Activated naive CD4-positive, alpha-beta T cell treated with anti-CD3 and anti-CD28 coated beads, Interleukin-2, amount 10 ng/mL, durations not matched to agents 5 hours and 36 hours (primary cell): ENCODE measurements at places on chromosomes 2 and 18. TPM values are rescaled to one million over a fixed set of nuclear protein-coding genes. Genes with fewer than 3 reads are reported as not detected.

The FAP gene
- not detected for total RNA-seq

The GAREM1 gene
- not detected for total RNA-seq

The SCG2 gene
- total RNA-seq, result not detected

The DUSP19 gene
- total RNA-seq, result 0.73 TPM

The NPPC gene
- not detected for total RNA-seq

The TAF4B gene
- total RNA-seq, result 10.4 TPM

The PLEK gene
- total RNA-seq, result 1.4 TPM

The KCMF1 gene
- total RNA-seq, result 82.3 TPM

The KCNF1 gene
- total RNA-seq, result not detected

The NPAS2 gene
- 9.7 TPM for total RNA-seq

The EIF2AK3 gene
- 24.0 TPM for total RNA-seq

The NPHP1 gene
- total RNA-seq, result not detected

The EPB41L3 gene
- total RNA-seq, result 4.7 TPM

The SIGLEC15 gene
- not detected for total RNA-seq

The ACVR1 gene
- total RNA-seq, result 42.0 TPM

The IL18RAP gene
- total RNA-seq, result 4.7 TPM

The MTX2 gene
- 12.4 TPM for total RNA-seq

The CRYBA2 gene
- total RNA-seq, result not detected

The TSHZ1 gene
- total RNA-seq, result 21.1 TPM

The VWA3B gene
- not detected for total RNA-seq

The GCFC2 gene
- total RNA-seq, result 21.5 TPM

The CYP27A1 gene
- not detected for total RNA-seq

The CCDC74A gene
- 3.8 TPM for total RNA-seq

The HTR2B gene
- not detected for total RNA-seq

The NYAP2 gene
- total RNA-seq, result not detected

The PLA2R1 gene
- not detected for total RNA-seq

The STK17B gene
- 379 TPM for total RNA-seq

The PMAIP1 gene
- 17.0 TPM for total RNA-seq

The MARS2 gene
- total RNA-seq, result 11.1 TPM

The ATP6V1C2 gene
- not detected for total RNA-seq

The RTKN gene
- 0.84 TPM for total RNA-seq

The DNER gene
- not detected for total RNA-seq

The SAG gene
- 0.10 TPM for total RNA-seq

The GALNT14 gene
- not detected for total RNA-seq

The KIF5C gene
- 4.8 TPM for total RNA-seq

The TUBA3E gene
- not detected for total RNA-seq

The GCKR gene
- not detected for total RNA-seq

The TTR gene
- total RNA-seq, result not detected

The LOXHD1 gene
- total RNA-seq, result 0.02 TPM

The PKDCC gene
- total RNA-seq, result not detected

The LGALSL gene
- 1.8 TPM for total RNA-seq

The KIF1A gene
- 0.23 TPM for total RNA-seq

The CYP1B1 gene
- total RNA-seq, result 3.8 TPM

The GULP1 gene
- total RNA-seq, result not detected

The PSMA8 gene
- 1.2 TPM for total RNA-seq

The TFCP2L1 gene
- 0.07 TPM for total RNA-seq

The SUCLG1 gene
- 71.5 TPM for total RNA-seq

The DSEL gene
- total RNA-seq, result 0.08 TPM
